ENCODE measurements at places on chromosomes 4 and X.

GRCh38 chr4:189202869-189203271 lies 737.8 kb upstream of the FRG1 start:
- no peak for DNase-seq

GRCh38 chr4:71470524-71470923 lies 131.7 kb downstream of the SLC4A4 start:
- DNase-seq, result no peak

- DNase-seq, result no peak
These were observed 14.6 kb upstream of the WDR1 start for GRCh38 chr4:10131202-10131601.

DNA sequence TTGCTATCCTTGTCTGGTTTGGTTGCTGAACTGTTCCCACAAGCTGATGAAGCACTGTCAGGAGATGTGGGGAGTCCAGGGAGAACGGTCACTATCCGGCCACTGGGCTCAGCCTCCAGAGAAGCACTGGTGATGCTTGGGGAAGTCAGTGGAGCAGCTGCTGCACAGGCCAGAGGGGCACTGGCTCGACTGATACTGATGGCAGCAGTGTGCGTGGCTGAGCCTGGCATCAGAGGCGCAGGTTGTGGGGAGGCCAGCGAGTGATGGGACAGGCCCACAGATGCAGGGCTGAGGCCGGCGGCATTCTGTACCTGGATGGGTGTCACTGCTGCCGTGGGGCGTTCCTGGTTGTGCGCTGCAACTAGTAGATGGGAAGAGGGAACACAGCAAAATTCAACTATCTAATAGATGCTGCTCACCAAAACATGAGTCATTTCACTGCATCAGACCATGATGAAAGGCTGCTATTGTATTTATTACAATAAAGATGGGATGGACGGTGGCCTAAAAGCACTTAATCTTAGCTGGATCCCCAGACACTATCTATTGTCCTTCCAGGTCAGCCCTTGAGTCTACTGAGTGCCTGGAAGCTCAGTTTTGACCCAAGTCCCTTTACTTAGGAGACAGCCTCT lies 106.3 kb upstream of the CBR4 start:
- DNase-seq, result no peak

DNA sequence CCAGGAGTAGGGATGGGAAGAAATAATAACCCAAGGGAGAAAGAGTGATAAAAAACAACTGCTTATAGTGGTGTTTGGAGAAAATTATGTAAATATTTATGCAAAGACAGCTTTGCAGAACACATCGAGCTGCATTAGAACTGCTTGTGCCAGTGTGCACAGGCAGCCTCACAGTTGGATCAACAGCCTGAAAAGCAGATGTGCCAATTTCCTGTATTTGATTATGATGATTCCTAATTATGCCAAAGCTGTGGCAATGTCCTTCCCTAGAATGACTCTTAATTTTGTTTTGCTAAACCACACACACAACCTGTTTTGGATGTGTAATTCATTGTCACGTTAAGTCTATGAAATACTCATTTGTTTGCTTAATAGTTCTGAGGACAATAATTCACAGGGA lies 30.6 kb upstream of the ANTXR2 start:
- DNase-seq, result no peak

DNA sequence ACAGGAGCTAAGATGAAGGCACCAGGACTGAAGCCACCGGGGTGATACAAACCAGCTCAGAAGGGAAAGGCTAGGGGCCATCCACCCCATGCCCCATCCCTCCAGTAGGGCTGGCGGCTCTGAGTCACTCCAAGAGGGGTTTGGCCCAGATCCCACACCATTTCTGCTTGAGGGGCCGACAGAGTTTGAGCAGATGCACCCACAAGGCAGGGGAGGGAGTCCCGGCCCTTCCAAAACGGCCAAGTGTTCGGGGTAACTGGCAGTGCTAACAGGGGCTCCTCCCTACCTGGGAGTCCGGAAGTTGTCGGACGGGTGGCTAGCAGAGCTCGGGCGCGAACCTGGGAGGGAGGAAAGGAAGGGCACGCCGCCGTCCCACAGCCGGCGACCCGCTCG lies 412 bp downstream of the SLC10A3 start:
- DNase-seq, result no peak

- no peak for DNase-seq
These were observed 477 bp downstream of the FGF5 start for GRCh38 chr4:80266902-80267380.
